H7 (cell line): ENCODE measurements at places on chromosomes 1 and 21. TPM values are rescaled to one million over a fixed set of nuclear protein-coding genes. Genes with fewer than 3 reads are reported as not detected.

APOBEC4 gene
- not detected in 2 replicates for total RNA-seq

DNA sequence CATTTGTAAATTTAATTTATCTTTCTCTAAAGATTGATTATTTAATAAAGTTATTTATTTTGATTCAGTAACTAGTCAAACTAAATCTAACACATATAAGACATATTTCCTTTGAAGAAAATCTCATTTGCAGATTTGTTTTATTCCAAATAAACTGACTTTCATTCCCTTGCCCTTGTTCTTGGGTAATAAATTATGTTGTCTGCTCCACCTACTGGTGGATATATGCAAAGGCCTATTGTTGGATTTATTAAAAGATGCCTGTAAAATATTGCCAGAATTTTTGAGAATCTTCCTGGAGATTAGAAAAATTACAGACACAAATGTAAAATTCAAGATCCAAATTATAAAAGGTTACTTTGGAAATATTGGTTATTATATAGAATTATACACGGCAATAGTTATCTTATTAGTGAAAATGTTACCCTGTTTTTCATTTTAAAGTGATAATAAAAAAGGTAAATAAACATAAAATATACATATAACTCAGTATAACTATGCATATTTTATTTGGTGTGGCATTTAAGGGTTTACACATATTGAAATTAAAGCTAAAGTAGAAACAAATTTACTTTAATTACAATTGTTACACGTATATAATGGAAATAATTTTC lies 116.1 kb downstream of the SPATA17 start:
- DNase-seq = no peak

DNA sequence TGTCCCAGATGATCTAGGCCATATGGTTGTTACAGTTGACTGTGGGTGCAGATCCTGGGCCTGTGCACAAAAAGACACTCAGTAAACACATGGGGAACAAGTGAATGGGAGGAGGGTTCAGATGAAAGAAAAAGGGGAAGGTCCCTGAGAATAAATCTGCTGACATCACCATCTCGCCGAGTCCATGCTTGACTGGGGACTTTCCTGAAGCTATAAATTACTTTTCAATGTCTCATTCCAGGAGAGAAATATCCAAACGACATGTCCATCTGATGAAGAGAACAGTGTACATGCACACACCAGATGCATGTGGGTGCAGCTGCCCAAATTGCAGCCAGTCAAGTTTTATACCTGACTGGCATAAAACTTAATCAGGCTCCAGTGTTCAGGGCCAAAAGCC lies 109.0 kb downstream of the HIVEP3 start:
- DNase-seq = no peak

- DNase-seq = no peak
These were observed 110.5 kb upstream of the COL11A1 start for GRCh38 chr1:103218821-103219220.

DNA sequence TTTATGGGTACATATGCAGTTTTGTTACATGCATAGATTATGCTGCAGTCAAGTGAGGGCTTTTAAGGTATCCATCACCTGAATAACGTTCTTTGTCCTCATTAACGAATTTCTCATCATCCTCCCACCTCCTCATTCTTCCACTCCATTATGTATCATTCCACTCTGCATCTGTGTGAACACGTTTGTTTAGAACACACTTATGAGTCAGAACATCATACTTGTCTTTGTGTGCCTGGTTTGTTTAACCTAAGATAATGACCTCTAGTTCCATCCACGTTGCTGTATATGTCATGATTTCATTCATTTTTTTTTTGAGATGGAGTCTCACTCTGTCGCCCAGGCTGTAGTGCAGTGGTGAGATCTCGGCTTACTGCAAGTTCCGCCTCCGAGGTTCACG lies 6.7 kb upstream of the MPC2 start:
- no peak for DNase-seq

DNA sequence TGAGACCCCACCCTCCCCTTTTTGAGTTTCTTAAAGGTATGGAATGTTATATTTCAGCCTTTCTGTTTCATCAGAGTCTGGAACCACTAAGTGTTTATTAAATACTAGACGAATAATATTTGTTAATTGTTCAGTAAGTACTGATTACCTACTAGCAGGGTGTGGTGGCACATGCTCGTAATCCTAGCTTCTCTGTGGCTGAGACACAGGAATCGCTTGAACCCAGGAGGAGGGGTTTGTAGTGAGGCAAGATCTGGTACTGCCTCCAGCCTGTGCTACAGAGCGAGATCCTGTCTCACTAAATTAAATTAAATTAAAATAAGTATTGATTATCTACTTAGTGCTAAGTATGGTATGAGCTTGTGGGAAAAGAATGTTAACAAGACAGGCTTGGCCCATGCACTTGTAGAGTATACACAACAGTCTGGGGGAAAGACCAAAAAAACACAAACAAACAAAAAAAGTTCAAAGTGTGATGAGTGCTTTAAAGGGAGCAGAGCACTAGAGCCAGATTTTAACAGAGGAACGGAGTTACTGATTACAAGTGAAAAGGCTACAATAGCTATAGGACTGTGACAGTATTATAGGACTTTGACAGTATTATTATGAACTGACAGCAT lies 2.4 kb downstream of the CEPT1 start:
- DNase-seq = peak; percentile 16

DNA sequence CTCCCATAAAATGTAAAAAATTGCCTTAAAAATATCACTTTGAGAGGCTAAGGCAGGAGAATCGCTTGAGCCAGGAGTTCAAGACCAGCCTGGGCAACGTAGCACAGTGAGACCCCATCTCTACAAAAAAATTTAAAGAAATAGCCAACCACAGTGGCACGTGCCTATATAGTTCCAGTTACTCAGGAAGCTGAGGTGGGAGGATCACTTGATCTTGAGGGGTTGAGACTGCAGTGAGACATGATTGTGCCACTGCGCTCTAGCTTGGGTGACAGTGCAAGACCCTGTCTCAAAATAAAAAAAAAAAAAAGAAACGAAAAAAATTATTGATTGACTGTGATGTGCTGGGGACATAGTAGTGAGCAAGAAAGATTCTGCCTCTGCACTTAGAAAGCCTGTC lies 38.4 kb downstream of the PKN2 start:
- no peak for DNase-seq

OLFML2B gene
- total RNA-seq = 0.45 and 0.92 TPM in 2 replicates

GRCh38 chr1:76083189-76083588 lies 8.6 kb downstream of the ST6GALNAC3 start:
- DNase-seq = no peak

S100A12 gene
- total RNA-seq = not detected in 2 replicates

LCE2A gene
- total RNA-seq = not detected in 2 replicates

MAB21L3 gene
- total RNA-seq = 0.07 TPM in 1 of 2 replicates, not detected in the other

RAB3B gene
- 22.4 and 29.6 TPM in 2 replicates for total RNA-seq

DNA sequence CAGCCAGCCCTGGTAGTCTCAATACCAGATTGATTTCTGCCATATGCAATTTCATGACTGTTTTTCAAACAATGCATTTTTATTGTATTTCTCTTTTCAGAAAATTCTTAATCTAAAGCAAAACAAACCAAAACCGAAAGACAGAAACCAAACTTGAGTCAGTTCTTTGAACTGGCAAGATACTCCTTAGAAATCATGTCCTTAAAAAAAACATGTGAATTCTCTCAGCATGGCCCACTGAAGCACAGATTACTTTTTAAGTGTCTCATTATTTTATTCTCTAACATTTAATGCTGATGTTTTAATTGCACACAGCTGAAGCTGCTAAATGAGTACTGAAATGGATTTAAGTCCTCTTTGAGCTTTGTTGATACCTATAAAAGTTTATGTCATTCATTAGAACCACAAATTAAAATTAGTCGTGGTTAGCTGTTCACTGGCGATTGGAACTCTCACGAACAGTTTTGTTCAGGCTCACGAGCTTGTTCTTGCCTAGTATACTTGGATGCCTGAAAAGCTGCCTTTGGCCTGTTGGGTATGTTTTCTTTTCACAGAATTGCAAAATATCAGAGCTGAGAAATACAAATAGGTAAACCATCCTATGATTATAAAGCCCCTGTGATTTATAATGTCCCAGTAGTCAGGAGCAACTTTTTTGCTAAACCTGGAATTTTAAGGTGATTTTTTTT lies 87.5 kb downstream of the CAMTA1 start:
- no peak for DNase-seq

TTC22 gene
- total RNA-seq = 0.92 and 1.2 TPM in 2 replicates

- DNase-seq = no peak
These were observed 93.2 kb downstream of the CTH start for GRCh38 chr1:70504176-70504820.
